NCI-H1417 treated with DMSO at 0.1 percent for 48 hours (cell line): ENCODE measurements at places on chromosomes 7 and 10.

GRCh38 chr7:117872561-117873309, 506 bp downstream of the CTTNBP2 start:
- DNase-seq, result no peak

DNA sequence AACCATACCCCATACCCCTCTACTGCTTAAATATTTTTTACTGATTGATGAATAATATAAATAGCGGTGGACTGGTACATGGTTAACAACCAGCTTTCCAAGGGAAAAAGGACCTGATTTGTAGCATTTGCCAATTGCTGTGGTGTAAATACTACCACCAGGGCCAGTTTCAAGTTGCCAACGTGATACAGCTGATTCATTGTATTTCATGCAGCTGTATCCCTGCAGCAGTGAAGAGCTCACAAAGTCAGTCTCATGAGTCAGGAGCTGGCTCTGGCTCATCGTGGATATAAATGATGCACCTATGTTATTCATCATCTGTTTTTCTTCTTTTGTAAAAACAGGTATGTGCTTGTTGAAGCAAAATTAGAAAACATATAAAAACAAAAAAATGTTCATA, 15.2 kb downstream of the CALML5 start:
- no peak for DNase-seq

DNA sequence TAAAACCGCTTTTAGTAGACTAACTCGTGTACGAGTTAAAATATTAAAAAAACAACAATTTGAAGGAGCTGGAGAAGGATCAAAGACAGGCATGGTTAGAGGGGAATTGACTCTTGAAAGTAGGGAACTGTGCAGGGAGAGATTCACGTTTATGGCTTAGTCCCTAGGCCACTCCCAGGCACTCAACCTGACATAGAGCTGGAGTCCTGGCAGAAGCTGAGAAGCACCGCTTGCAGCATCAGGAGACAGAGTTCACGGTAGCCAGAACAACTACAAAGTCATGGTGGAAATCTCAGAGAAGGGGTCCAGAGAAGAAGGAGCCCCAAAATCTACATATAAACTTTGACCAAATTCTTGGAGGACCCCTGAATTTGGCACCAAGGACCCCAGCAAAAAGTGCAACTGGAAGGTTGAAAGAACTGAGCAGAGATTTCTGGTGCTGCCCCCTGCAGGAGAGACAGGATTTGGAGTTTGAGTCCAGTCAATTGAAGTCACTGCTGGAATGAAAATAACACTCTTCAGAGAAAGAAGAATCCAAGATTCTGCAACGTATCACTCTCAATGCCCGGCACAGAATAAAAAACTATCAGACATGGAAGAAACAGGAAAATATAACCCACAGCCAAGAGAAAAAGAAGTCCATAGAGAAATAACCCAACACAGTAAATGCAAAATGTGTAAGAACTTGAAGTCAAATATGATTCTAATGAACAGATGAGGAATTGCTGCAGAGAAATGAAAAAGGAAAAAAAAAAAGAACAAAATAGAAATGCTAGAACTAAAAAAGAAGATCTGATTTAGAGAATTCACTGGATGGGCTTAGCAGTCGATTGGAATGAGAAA, 493.3 kb upstream of the PODXL start:
- no peak for DNase-seq

GRCh38 chr7:1969459-1970284, 263.1 kb downstream of the MAD1L1 start:
- no peak for DNase-seq

GRCh38 chr7:52311886-52312285, 723.5 kb upstream of the POM121L12 start:
- no peak for DNase-seq

DNA sequence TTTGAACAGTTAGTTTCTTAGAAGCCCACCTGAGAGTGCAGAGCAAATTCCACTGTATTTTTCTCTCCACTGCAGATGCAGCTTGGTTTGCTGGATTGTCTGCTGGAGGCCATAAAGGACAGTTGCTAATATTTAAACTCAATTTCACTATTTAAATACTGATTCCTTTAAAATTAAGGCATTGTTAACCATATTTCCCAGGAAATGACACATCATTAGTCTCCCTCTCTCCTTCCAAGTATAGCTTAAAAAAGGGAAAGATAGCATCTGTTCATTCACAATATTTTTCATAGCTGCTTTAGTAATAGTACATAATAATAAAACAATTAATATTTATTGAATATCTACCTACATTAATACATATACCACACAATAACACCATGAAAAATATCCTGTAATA, 252.9 kb downstream of the HGF start:
- no peak for DNase-seq

- DNase-seq, result no peak
These were observed 74.2 kb downstream of the RAB18 start for GRCh38 chr10:27578316-27578715.

- no peak for DNase-seq
These were observed 1089.5 kb upstream of the LRRN3 start for GRCh38 chr7:110001254-110001938.

DNA sequence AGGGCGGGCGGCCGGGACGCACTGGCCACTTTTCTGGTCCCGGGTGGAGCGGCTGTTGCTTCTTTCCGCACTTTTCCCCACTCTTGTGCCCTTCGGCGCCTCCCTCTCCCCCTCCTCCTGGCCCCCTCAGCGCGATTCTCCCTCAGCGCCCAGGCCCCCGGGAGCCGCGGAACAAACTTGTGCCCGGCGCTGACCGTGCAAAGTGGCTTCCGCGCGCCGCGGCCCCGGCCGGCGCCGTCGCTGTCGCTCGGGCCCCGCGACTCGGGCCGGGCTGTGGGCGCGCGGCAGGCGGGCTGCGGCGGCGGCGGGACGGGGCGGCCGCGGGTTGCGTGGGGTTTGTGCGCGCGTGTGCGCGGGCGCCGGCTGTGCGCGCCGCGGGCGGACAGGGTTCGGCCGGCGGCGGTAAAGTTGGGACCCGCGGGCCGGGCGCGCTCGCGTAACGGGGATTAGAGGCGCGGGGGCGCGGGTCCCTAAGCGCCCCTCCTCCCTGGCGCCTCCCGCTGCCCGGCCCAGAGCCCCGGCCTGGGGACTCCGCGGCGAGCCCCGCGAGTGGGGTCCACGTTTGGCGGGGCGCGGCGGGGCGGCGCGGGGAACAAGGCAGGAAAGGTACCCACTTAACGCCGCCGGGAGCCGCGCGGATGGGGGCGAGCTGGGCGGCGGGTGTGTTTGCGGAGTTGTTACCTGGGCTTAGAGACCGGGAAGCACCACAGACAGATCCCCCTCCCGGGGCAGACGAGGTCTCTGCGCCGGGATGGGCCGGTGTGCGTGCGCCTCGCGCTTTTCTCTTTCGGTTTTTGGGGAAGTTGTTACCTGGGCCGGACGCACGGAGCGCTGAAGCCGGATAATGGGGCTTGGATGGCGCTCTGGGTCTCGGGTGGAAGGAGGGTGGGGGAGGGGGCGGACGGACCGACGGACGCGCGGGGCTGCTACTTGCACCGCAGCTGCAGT, 860 bp downstream of the ZEB1 start:
- DNase-seq, result no peak
